C1 segment of cervical spinal cord (tissue), 14 donors: ENCODE measurements at places on chromosomes 7 and 10.

DNA sequence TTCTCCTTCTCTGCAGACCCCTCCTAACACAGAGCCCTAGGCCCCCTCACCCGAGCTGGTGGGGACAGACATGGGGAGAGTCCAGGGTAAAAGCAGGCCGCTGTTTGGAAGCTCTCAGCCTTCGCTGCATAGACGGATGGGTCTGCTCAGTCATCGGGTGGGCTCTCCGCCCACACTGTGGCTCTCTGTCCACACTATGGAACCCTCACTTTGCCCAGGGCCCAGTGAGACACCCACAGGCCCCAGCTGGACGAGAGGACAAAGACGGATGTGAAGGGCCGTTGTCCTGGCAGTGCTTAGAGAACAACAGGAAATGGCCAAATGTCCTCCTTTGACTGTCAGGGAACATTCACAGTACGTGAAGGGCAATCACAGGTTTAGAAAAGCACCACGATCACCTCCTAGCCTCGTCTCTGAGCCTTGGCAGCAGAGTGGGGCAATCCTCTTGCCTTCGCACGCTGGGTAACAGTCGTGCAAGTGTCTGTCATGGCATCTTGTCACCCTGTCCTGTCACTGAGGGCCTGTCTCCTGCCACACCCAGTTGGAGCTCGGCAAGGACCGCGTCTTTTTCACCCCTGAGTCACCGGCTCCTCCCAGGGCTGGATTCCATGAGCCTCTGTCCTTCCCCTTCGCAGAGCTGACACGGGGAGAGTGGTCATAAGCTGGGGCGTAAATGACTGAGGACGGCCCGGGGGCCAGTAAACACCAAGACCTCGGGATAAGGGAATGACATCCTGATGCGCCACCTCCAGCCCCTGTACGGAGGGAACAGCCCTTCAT is 80.6 kb downstream of the PRKAG2 start:
- DNase-seq = no peak

DNA sequence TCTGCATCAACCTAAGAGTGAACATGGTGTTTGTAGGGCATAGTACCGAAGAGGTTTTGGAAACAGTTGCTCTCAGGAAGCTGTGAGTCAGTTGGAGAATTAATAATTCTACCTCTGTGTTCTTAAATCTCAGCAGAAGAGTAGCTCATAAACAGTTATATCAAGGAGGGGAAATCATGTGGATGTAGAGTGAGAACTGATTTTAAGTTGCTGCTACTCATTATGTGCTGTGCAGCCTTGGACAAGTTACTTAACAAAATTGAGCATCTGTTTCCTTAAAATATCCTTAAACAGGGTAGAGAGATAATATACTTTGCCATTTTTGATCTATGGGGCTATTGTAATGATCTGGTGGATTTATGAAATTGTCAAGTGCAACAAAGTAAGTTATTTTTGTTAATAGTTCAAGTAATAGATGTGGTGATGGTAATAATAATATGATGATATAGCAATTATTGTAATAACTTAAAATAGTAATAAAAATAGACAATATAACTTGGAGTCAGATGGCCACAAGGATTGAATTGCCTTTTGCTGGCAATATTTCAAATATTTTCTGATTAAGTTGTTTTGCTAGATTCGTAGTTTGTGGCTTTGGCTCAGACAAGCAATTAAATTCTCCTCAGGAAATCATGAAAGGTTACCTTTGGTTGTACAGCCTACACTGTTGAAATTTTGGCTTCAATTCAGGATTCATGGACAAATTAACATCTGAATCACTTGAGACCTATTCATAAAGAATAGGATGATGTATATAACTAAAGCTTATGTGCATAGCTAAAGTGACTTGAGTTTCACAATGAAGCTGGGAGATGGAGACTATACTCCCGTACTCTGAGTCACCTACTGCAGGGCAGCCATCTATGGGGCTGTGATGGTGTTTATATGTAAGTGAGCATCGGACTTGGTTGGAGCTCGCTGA is 228.5 kb downstream of the CDK14 start:
- DNase-seq = no peak

DNA sequence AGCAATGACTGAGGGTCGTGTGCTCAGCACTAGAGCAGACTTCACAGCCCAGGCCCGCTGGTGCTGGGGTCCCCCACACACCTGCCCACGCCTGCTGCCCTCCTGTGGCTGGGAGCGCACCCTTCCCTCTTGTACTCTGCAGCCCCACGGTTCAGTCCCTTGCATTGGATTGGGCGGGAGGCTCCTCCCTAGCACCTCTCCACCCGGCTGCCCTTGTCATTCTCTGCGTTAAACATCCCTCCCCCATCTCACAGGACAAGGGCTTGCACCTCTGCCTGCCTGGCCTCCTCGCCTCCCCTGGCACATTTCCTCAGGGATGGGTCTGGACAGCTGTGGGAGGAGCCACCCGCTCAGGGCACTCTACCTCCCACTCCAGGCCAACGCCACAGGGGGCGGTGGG is 68.6 kb downstream of the ALOX5 start:
- DNase-seq = no peak

GRCh38 chr7:8232999-8233847 is 28.7 kb downstream of the ICA1 start:
- DNase-seq = no peak

- DNase-seq = no peak
These were observed 16.3 kb downstream of the ZNF804B start for GRCh38 chr7:88775838-88776237.

DNA sequence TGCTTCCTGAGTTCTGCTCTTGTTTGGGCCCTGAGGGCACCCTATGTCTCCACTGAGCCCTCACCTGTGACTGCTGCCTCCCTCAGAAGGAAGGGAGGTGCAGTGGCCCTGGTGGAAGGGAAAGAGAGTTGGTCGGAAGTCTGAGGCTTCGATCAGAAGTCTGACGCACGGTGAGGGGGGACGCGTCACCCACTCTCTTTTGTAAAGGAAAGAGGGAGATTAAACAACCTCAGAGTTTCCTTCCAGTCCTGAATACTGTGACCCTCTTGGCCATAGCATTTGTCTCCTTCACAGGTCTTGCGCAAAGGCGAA is 31.4 kb upstream of the TRIM8 start:
- no peak for DNase-seq

DNA sequence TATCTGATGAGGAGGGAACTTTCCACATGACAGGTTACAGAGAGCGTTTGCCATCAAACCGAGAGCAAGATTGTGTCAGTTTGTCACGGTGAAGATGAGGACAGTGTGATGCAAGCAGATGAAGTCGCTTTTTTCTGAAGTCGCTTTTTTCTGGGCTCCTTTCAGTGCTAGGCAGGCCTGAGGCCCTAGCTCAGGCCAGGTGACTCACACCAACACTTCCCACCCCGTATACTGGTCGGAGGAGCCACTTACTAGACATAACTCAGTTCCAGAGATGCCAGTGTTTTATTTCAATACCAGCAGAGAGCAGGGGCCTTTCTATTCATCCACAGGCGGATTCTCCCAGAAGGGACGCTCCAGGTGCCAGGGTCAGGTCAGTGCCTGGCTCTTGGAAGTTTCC is 58.9 kb downstream of the SFMBT2 start:
- no peak for DNase-seq

DNA sequence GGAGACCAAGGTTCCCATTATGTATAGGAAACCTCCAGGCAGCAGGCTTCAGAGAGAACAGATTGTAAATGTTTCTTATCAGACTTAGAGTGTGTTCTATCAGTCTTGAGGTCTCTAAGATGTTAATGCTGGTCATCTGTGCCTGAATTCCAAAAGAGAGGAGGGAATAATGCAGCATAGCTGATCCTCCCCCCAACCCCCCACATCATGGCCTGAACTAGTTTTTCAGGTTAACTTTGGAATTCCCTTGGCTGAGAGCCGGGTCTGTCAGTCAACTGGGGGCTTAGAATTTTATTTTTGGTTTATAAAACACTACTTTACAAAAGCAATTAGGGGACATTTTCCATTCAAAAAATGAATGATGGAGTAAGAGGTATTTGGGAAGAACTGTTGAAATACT is 184.3 kb downstream of the NEBL start:
- DNase-seq = no peak
